ENCODE measurements at places on chromosomes 5 and 9.

GRCh38 chr9:32395510-32396216 is 11.2 kb downstream of the ACO1 start:
- DNase-seq = peak; percentile 80

GRCh38 chr9:107639426-107639825 is 149.9 kb upstream of the KLF4 start:
- DNase-seq = no peak

- DNase-seq = no peak
Observed at GRCh38 chr5:77396017-77396416, 96.1 kb downstream of the WDR41 start.

DNA sequence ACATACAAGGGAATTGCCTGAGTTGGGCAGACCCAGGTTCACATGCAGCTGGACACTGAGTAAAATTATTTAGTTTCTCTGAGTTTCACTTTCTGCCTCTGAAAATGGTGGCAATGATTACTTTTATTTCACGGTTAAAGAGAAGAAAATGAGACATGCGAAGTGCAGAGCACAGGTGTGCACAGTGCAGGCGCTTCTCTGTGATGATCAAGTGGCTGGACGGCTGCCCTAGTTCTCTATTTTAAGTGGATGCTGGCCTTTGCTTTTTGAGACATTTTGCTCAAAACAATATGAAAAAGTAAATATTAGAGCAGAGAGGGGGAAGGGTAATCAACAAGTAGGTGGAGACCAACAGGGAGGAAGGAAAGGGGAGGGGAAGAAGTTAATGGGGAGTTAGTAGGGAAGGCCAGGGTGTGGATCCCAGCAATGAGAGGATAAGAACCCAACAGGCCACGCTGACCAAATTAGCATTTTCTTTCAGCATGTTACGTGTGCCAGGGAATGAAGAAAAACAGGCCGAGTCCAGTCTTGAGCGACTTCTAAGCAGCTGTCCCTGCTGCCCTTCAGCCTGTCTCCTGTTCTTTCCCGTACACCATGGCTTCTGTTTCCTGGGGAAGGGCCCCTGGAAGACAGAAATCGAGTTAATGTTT is 16.1 kb downstream of the SNX18 start:
- DNase-seq = no peak

- DNase-seq = peak; percentile 19
Observed at GRCh38 chr5:96537386-96537785, 104.3 kb upstream of the PCSK1 start.

- DNase-seq = no peak
Observed at GRCh38 chr5:93899026-93899600, 157.7 kb upstream of the POU5F2 start.

DNA sequence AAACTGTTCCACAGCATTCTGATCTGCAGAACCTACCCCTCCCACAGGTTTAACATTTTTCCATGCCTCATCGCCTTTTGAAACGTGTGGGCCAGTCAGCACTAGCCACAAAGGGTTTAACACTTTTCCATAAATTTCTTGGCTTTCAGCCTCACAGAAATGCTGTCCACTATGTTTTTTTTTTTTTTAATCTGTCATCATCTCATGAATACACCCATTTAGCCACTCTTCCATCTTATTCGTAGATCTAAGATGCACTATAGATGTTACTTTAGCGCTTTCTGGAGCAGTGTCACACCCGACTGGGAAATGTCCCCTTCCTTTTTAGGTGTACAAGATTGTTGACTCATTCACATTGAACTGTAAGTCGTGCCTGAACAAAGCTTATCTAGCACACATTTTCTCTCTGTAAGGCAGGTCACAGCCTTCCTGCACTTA is 62.3 kb downstream of the GCNT1 start:
- DNase-seq = no peak

GRCh38 chr9:83281306-83282255 is 218.6 kb upstream of the RASEF start:
- peak; percentile 35 for DNase-seq

- DNase-seq = no peak
Observed at GRCh38 chr5:112865128-112865527, 4.0 kb downstream of the SRP19 start.

DNA sequence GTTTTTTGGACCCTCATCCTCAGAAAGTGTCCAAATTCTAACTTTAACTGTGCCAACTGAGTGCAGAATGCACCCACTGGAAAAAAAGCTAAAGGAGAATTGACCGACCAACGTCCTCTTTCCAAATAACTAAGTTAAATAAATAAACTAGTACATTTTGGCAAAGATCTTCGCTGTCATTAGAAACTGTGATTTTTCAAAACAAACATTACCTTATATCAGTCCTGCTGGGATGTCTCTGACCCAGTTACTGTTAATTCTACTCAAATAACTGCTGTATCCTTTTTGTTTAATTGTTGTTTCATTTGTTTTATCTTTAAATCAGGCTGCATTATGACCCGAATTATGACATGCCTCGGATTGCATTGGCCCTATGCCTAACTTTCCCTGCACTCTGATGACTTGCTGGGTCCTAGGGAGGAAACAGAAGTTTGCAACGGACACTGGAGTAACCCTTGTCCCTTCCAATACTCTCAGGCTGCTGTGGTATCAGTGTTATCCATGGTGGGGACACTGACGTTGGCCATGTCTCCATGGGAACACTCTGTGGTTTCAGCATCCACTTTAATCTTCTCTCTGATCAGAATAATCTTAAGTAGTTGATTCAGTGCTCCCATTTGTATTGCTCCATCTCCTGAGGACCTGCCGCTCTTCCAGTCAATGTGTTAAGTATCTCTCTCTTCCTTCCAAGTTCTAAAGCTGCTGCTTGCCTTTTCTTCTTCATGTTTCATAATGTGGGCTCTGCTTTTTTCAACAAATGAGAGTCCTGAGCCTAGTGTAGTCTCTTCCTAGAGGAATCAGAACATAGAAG is 11.1 kb upstream of the IFNA5 start:
- DNase-seq = no peak

DNA sequence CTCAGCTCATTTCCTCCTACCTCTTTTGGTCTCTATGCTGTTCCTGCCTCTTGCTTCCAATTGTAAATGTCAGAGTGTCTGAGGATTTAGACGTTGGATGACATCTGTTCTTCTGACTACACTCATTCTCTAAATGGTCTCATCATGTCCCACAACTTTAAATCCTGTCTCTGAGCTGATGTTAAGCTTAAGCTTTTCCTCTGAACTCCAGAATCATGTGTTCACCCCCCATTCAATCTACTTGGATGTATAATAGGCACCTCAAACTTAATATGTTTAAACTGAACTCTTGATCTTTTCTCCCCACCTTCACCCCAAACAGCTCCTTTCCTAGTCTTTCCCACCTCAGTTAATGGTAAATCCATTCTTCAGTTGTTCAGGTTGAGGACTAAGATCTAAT is 433.6 kb downstream of the CSNK1G3 start:
- no peak for DNase-seq

- no peak for DNase-seq
Observed at GRCh38 chr9:98359569-98359968, 104.1 kb upstream of the TBC1D2 start.

DNA sequence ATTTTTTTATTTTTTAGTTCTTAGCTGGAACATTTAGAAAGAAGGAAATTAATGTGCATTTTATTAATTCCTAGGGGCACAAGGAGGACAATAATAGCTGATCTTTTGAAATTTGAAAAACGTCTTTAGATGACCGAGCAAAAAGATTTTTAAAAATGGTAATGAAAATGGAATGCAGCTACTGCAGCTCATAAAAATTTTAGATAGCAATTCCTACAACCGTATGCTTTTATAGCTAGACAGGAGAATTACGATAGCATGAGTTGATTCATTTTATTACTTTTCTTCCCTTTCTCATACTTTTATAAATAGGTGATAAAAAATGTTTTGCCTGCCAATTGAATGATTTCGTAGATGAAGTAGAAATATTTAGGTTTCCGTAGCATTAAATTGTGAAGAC is 13.7 kb upstream of the RUFY1 start:
- DNase-seq = peak; percentile 62

GRCh38 chr5:144368556-144368955 is 197.9 kb downstream of the KCTD16 start:
- no peak for DNase-seq

DNA sequence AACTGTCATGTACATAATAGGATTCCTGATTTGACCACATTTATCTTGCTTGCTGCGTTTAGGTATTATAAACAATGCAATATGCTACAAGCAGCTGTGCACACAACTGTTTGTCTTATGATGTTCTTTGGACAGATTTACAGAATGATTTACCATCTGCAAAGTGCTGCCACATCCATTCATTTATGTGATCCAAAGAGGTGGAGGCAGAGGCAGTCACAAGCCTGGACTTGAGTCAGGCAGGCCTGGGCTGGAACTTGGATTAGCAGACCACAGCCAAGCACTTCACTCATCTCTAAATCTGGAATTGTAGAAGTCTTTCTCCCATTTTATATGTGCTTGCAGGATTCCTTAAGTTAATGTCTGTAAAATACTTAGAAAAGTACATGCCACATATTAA is 149.0 kb downstream of the INSYN2B start:
- DNase-seq = no peak

GRCh38 chr5:132473019-132473531 is 17.5 kb downstream of the IRF1 start:
- no peak for DNase-seq

DNA sequence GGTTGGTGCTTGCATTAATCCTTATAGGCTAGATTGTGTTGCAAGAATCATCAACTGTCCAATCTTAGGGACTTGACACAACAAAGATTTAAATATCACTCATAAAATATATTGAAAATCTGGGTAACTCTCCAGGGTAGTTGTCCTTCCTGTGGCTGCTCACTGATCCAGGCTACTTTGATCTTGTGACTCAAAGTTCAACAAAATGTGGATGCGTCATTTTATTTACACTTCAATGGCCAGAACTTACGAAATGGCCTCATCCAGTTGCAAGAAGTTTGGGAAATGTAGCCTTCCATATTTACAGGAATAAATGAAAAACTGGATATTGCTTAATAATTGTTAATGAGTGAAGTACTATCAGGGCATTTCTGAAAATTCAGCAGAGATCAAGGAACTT is 235.5 kb upstream of the ACTBL2 start:
- DNase-seq = no peak

DNA sequence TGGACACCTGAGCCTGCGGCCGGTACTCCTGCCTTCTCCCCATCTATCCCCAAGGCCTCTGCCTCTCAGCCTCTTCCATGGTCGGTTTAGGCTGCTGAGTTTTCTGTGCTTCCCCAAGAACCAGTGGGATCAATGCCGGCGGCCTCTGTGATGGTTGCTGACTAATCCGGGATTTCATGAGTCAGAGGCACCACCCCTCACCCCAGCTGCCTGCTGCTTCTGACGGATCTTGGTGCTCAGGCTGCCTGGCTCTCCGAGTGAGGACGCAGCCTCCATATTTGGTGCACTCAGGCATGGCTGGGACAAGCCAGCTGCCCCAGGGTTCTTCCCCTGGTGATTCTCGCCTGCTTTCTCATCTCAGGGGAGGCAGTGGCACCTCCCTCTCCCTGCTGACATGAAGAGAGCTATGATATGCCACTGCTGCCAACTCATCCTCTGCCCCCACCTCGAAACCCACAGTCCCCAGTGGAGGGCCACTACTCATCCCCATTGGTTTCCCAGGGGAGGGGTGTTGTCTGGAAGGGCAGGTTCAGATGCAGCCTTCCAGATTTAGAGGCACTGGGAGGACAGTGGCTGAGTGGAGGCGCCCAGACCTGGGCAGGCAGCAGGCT is 3.3 kb upstream of the MAN1B1 start:
- DNase-seq = peak; percentile 80

DNA sequence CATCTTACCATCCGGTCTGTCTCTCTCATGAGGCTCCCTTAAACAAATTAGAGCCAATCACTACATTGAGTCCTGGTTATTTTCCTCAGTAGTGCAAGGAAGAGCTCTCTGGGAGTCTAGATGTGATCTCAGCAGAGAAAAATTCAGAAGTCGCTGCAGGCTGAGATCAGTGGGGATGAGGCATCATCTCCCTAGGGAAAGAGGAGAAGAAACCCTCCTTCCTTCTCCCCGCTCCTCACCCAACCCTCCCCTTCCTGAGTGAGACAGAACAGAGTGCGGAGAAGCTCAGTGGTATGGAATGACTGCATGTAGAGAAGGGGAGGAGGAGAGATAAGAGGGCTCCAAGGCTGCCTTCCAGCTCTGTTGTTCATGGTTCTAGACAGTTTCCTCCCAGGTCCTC is 80.5 kb downstream of the PAPPA start:
- DNase-seq = peak; percentile 94

- DNase-seq = no peak
Observed at GRCh38 chr5:138696501-138696900, 56.7 kb upstream of the CTNNA1 start.

GRCh38 chr5:173618927-173619519 is 2.6 kb upstream of the BOD1 start:
- DNase-seq = no peak

DNA sequence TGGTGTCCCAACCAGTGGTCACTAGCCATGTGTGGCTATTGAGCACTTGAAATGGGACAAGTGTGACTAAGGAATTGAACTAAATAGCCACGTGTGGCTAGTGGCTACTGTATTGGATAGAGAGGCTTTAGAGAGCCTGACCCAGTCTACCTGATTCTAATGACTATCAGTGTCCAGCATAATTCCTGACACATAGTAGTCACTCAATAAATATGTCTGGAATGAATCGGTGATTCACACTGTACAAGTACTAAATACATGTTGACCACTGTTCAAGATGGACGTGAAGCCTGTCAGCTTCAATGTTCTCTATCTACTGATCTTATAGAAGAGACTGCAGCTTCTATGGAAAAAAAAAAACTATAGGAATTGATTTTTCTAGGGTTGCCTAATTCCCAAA is 57.7 kb upstream of the MAST4 start:
- no peak for DNase-seq

DNA sequence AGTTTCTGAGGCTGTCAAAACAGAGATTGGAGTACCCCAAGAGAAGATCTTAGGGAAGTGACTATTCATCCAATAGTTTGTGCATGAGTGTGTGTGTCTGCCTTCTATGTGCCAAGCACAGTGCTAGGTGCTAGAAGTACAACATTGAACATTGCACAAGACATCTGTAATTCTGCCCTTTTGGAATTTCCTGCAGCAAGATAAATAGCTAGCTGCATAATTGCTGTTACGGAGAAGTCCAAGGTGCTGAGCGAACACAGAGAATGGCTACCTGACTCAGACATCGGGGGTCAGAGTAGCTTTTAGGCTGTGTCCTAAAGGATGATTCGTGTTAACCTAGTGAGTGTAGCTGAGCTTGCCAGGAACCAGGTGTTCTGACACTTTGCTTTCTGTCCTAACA is 44.8 kb downstream of the PAPPA start:
- DNase-seq = no peak

GRCh38 chr9:2297771-2298170 is 282.6 kb downstream of the SMARCA2 start:
- DNase-seq = no peak

DNA sequence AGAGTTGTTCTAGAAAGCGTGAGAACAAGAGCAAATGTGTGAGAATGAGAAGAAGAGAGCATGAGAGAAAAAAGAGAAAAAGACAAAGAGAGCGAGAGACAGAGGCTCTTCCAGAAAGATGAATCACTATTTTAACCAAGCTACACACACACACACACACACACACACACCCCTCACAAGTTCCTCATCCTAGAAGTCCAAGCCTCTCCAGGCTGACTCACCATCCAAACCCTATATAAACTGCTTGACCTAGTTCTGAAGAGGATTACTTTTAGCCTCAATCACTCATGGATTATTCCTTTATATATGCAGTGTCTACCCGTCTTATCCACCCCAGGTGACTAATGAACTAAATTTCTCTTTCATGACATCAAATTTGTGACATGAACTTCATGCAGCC is 37.6 kb downstream of the C9orf57 start:
- DNase-seq = peak; percentile 47

GRCh38 chr5:141814064-141814964 is 63.9 kb downstream of the PCDH1 start:
- DNase-seq = no peak

Data from BJ (cell line).